ENCODE measurements at places on chromosomes 6 and 20.

- DNase-seq, result no peak
These were observed 120.5 kb downstream of the SCML4 start for GRCh38 chr6:107703606-107704005.

- no peak for DNase-seq
These were observed 111.5 kb downstream of the TMEM242 start for GRCh38 chr6:157211603-157212455.

DNA sequence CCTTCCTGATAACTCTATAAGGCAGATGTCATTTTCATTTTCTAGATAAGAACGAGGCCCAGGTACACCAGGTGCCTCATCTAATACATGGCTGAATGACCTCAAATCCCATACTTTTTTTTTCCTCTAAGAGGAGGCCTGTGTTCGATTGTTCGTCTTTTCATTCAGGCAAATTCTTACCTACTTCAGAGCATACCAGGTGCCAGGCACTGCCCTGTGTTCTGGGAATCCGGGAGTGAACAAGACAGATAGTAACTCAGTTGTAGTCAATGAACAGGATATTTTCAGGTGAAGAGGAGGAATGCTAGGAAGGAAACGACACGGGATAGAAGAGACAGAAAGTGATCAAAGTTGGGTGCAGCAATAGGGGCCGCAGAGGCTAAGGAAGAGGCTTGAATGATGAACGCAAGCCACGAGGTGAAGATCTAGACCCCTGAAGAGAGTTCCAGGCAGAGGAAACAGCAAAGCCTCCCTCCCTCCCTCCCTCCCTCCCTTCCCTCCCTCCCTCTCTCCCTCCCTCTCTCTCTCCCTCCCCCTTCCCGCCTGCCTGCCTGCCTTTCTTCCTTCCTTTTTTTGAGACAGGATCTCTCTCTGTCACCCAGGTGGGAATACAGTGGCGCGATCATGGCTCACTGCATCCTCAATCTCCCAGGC, 150.1 kb upstream of the ZNF217 start:
- DNase-seq, result no peak

- no peak for DNase-seq
These were observed 37.5 kb downstream of the SRC start for GRCh38 chr20:37383229-37383989.

- DNase-seq, result no peak
These were observed 58.8 kb downstream of the FKBP5 start for GRCh38 chr6:35629876-35630378.

DNA sequence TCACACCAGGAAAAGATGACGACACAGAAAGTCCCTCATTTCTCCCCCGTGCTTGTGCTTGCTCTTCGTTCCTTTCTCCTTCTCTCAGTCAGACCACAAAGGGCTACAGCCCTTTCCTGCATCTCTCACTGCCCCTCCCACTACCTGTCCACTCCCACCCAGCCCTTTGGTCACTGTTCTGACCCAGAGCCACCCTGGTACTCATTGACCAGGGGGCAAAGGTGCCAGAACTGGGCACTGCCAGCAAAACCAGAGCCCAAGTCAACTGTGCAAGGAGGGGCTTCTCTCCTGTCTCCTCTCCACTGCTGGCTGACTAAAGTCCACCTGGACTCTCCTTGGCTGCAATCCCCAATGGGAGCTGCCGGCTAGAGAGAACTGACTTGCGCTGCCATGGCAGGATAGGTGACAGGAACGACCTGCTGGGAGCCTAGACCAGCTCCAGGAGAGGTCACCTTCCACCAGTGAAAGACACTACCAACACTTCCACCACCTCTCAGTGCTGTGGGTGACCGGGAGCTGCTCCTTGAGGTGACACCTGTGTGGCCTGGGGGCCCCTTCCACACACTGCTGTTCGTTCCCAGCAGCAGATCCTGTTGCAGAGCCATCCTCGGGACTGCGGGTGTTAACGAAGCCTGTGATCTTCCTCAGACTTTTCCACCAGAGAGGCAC, 32.8 kb downstream of the KCNK17 start:
- no peak for DNase-seq

DNA sequence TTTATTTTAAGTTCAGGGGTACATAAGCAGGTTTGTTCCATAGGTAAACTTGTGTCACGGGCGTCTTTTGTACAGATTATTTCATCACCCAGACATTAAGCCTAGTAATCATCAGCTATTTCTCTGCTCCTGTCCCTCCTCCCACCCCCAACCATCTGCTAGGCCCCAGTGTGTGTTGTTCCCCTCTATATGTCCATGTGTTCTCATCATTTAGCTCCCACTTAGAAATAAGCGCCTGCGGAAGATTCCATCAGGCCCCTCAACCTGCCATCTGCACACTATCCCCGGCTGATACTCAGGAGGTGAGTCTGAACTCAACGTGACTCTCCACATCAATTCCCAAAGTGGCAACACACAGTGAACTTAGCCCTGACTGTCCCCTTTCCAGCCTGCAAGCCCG, 228.0 kb upstream of the SYNDIG1 start:
- no peak for DNase-seq

DNA sequence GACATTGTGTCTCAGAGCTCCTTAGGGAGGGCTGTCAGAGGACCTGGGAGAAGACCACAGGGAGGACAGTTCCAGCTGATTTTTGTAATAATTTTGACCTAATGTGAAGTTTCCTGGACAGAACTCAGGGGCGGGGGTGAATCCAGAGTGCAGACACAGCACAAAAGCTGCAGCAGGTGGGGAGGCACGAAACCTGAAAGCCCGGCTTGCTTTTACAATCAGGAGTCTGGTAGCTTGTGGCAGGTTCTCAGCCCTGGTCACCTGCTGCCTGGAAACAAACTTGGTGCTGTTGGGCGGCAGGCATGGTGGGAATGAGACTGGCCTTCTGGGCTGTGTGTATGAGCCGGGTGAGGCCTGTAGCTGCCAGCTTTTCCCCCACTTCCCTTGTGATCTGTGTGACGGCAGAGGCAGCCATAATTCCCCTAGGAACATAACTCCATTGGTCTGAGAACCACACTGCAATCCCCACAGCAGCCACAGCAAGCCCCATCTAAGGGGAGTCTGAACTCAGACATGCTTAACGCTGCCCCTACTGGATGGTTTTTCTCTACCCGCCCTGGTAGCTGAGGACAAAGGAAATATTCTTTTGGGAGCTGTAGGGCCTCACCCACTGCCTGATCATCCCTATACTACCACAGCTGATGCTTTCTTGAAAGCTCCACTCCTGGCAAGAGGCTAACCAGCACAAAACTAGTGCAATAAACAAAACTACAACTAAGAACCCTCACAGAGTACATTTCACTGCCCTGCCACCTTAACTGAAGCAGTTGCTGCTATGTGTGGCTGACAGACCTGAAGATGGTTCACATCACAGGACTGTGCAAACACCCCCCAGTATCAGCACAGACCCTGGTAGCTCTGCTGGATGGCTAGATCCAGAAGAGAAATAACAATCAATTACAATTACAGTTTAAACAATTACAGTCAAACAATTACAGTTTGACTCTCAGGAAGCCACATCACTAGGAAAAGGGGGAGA, 1055.1 kb upstream of the GJE1 start:
- DNase-seq, result no peak

DNA sequence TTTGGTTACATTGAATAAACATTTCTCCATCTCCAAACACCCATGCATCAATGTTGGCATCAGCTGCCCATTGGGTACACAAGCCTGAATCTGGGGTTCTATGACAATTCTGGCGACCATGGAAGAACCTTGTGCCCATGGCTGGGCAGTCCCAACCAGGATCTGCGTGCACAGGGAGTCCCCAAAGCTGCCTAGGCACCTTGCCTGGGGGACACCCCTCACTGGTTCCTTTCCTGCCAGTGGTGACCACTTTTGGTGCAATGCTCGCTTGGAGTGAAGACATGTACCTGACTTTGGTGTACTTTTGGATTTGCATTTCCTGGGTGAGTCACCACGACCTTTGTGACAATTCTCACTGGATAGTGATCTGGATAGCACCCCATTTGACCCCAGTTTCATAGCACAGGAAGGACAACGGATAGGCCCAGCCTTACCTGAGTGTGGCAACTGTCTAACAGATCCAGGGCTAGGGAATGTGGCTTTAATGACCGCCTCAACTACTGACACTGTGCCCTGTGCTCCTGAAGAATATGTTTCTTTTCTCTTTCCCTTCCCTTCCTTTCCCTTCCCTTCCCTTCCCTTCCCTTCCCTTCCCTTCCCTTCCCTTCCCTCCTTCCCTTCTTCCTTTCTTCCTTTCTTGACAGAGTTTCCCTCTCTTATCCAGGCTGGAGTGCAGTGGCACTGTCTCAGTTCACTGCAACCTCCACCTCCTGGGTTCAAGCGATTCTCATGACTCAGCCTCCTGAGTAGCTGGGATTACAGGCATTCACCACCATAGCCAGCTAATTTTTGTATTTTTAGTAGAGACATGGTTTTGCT, 7.1 kb downstream of the SPINT3 start:
- DNase-seq, result no peak

- no peak for DNase-seq
These were observed 11.5 kb upstream of the BAK1 start for GRCh38 chr6:33591424-33592032.

DNA sequence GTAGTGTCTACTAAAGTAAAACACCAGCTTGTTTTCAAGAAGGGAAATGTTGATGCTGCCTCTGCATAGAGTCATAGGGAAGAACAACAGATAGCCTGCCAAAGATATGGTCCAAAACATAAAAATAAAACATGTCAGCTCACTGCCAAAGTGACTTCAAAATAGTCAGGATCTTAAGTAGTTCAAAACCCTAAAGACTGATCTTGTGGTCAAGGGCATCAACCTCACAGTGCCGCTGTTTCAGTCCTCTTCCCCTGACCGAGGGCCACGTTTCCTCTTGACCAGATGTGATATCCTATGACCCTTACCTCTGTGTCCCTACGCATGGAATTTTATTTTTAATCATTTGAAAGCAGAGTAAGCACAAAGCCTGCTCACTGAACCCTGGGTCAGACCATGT, 104.2 kb upstream of the CNKSR3 start:
- DNase-seq, result no peak

DNA sequence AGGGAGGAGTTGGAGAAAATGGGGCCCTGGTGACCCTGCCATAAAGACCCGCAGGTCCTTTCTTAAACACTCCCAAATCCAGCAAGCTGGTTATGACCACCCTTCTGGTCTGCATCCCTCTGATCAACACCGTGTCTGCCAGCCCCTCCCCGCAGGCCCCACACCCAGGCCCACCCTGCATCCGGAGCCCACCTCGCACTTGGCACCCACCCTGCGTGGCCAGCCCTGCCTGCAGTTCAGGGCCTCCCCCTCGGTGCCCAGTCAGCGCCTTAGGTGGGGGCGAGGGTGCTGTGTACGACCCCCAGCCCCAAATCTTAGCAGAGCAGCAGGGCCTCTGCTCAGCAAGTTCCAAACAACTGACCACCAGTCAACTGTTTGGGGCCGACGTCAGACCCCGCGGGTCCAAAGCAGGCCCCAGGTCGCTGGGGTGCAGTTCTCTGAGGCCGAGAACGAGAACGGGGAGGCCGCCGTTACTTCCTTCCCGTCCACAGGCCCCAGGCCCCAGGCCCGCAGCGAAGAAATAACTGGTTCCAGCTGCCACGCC, 1.2 kb downstream of the ACSS1 start:
- no peak for DNase-seq

DNA sequence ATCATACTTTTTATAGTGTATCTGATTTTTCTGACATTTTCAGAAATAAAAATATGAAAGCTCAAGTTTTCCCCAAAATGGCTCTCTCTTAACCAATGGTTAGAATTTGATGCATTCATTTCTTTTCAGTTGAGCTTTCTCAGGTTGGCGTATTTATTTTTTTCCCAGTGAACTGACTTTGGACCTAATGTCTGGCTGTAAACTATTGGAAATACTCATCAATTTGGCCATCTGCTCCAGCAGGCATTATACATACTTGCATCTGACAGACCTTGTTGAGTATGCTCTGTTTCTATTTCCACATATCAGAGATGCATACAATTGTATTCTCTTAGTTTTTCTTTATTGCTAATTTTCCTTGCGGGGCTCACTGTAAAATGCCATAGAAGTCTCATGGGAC, 1374.8 kb upstream of the MAP3K7 start:
- no peak for DNase-seq

DNA sequence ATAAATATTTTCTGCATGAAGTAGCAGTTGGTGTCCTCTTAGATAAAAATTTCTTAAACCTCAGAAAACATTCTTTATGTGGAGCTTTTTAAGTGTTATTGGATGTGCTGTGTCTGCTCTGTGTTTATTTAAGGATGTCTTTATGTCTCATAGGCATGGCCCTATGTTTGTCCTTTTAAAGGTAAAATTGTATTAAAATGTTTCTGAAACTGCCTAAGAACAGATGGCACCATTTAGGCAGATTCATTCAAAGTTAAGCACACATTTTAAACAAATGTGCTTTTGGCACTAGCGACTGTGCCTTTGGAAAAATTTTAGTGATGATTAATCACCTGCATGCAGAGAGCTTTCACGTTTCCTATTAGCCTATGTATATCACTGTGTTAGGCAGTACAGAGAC, 125.2 kb downstream of the KIF6 start:
- DNase-seq, result no peak

DNA sequence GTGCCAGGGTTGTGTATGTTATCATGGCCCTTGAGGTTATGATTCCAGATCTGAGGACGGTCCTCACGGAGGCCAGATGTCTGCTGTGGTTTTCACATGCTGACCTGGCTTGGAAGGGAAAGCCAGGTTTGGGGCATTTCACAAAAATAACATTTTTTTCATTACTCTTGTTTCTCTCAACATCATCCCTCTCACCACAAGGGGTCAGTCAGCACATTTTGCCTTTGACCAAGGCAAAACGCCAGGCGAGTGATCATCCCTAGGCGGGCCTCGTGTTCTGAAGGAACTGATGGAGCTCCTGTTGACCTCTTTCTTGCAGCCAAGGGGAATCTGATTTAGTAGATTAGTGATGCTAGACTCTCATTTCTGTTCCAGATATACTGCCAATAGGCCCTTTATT, 133.5 kb downstream of the TBC1D7 start:
- no peak for DNase-seq

GRCh38 chr6:51616243-51616642, 471.2 kb downstream of the PKHD1 start:
- DNase-seq, result no peak

DNA sequence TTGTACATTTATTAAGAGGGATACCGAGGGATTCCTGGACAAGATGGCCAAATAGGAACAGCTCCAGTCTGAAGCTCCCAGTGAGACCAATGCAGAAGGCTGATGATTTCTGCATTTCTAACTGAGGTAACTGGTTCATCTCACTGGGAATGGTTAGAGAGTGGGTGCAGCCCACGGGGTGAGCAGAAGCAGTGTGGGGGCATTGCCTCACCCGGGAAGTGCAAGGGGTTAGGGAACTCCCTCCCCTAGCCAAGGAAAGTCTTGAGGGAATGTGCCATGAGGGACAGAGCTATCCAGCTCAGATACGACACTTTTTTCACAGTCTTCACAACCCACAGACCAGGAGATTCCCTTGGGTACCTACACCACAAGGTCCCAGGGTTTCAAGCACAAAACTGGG, 10.7 kb upstream of the TAAR2 start:
- no peak for DNase-seq
